ENCODE measurements at places on chromosomes 3 and 15. TPM values are rescaled to one million over a fixed set of nuclear protein-coding genes. Genes with fewer than 3 reads are reported as not detected.

- DNase-seq: no peak
These were observed 180.4 kb downstream of the SUCNR1 start for GRCh38 chr3:152053866-152054265.

DNA sequence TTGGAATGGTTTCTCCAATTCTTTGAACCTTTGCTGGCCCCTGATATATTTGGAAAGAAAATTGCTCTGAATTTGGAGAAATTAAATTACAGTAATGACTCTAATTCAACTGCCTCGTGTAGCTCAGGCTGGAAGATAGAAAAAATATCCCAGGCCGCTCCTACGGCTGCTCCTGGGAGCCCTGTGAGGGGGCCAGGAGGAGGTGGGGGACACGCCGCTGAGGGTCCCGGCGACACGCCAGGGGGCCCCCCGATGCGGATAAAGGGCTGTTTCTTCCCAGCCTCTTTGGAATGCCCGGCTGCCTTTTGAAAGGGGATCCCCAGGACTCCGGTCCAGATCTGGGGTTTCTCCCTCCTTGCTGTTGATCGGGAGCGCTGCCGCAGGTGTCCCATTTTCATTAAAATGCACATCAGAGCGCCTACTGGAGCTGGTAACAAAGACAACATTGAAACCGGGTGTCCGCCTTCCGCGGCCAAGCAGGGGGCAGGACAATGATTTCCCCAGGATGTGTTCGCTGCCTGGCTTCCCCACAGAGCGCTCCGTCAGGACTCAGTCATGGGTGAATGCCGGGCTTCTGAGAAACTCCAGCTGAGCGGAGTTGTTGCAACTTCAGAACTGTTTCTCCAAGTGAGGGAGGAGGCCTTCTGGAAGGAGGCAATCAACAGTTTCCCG is 200.1 kb upstream of the KBTBD8 start:
- DNase-seq: no peak

CASR gene
- total RNA-seq: not detected

FEZF2 gene
- not detected for total RNA-seq

DNA sequence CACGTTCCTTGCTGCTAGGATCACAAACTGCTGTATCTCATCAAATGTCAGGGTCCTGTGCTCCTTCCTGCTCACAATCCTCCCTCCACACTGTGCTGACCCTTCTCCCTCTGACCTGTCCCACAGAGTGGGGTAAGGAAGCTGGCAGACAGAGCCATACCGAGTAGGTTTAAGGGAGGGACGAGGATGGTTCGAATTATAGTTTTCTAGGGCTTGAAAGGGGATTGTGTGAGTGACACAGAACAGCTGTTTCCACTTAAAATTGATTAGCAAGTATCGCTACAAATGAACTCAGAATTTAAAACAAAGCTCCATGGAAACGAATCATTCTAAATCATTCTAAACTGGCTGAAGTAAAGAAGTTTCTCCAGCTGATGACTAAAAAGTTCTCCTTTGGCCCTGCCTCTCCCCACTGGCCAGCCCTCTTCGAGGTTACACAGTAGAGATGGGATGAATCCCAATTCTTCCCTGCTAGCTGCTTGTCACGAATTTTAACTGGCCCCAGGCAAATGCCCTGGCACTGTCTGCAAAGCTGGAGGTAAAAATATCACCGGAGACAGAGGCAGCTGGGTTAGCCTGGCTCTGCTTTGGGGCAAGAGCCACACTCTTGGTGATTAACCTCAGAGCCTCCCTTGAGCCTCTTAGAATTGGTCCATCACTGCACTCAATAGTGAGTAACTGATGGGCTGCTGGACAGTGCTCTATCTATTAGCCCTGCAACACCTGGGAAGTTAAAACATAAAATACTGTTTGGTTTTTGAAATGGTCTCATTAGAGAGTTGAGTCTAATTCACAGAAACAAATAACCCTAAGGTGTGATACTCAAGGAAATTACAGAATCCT is 194.9 kb downstream of the CHST2 start:
- DNase-seq: no peak

DNA sequence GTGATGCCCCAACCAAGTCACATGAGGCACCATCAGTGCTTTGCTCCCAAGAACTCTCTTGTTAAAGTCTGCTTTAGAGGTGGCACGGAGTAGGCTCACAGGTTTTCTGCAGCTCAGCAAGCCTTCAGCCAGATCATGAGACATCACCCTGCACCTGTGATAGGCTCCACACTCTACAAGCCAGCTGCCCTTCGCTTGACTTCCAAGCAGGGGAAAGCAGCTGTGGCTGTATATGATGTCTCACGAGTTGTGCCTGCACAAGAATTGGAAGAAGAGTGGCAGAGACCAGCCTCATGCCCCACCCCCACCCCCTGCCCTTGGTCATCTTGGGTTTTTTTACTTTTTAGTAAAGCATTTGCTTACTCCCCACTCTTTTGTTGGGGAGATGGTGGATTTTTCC is 22.5 kb downstream of the MRPS11 start:
- DNase-seq: no peak

Data from glomerular endothelial cell (primary cell).